ENCODE measurements at places on chromosomes 1 and 21.

DNA sequence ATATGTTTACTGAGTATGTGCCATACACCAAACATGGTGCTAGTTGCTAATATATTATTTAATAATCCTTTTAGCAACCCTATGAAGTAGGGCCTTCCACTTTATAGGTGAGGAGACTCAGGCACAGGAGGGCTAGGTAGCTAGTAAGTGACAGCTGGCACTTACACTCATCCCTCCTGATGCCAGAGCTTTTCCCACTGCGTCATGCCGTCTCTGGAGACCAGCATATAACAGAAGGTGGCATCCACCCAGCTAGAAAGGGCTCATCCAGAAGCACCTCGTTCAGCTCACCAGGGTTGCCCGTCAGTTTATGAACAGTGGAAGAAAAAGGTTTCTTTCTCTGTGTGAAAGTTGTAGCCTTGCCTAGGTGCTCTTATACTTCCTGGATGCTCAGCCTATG, 108.9 kb downstream of the NOS1AP start:
- no peak for DNase-seq

DNA sequence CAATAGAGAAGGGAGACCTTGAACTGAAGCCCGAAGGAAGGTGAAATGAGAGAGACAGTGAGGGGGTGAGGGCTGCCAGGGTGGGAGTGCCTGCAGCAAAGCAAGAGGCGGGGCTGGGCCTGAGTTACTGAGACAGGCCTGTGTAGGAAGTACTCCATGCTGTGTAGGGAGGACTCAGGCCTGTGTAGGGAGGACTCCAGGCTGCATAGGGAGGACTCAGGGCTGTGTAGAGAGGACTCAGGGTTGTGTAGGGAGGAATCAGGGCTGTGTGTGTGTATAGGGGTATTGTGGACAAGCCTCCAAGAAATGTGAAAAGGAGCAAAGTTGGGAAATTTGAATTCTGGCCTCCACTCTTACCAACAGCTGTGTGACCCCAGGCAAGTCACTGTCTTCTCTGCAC, 133.8 kb upstream of the CACNA1E start:
- no peak for DNase-seq

DNA sequence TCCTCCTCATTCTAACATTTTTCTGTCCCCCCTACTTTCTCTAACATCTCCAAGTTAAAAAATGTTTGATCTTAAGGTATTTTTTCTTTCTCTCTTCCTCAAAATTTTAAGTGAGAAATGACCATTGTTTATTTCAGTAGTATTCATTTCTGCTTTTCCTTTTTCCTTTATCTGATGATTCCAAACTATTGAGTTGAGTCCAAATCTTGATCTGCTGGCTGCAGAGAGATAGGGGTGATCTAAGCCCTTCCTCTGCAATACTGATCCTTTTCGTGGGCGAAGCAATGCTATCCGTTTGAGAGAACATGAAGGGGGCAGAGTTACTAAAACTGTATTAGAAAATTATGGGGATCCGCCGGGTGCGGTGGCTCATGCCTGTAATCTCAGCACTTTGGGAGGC, 516 bp upstream of the NMNAT2 start:
- DNase-seq: no peak

DNA sequence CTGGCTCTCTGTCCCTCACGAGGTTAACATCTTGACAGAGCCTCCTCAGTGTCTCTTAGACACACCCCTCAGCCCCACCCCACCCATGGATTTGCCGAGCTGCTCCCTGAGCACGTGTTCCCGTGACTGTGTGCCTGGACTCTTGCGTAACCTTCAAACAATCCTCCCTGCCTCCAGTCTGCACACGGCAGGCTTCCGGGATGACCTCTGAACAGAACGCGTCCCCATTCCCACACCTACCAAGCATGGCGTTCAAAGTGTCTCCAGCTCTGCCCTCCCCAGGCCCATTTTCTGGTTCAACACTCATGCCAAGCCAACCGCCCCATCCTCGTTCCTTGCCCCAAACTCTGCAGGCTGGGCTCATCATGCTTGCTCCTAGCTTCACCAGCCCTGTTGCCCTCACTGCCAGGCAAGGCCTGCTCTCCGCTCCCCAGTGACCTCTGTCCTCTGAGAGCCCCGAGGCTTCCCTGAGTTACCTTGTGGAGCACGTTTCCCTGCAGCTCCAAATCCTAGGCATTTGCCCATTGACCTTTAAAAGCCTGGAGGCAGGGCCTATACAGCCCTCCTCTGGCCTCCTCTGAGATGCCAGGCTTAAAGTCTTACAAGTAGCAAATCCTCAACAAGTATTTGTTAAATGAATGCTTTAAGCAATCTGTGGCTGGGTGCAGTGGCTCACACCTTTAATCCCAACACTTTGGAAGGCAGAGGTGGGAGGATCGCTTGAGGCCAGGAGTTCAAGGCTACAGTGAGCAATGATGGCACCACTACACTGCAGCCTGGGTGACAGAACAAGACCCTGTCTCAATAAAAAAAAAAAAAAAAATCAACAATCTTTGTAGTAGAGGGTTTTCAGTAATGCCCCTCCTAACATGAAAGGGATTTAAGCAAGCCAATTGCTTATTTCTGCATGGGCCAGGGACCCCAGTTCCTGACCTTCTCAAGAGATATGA, 5.0 kb downstream of the AGT start:
- no peak for DNase-seq

DNA sequence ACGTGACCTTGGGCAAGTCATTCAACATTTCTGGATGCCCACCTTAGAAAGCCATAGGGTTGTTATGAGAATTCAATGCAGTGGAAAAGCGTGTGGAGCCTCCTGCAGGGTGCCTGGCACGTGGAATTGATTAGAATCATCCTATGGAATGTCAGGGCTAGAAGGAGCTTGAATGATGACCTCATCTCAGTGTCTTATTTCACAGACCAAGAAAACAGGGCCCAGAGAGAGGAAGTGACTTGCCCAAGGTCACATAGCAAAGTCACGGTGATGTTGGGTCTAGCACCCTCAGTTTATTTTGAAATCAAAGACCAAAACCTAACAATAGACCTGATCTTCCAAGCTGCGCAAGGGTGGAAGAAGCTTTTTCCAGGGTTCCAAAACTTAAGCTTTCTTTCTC, 6.0 kb downstream of the TRABD2B start:
- no peak for DNase-seq

- no peak for DNase-seq
Measured at GRCh38 chr1:10814976-10815857, 18.8 kb upstream of the CASZ1 start.

DNA sequence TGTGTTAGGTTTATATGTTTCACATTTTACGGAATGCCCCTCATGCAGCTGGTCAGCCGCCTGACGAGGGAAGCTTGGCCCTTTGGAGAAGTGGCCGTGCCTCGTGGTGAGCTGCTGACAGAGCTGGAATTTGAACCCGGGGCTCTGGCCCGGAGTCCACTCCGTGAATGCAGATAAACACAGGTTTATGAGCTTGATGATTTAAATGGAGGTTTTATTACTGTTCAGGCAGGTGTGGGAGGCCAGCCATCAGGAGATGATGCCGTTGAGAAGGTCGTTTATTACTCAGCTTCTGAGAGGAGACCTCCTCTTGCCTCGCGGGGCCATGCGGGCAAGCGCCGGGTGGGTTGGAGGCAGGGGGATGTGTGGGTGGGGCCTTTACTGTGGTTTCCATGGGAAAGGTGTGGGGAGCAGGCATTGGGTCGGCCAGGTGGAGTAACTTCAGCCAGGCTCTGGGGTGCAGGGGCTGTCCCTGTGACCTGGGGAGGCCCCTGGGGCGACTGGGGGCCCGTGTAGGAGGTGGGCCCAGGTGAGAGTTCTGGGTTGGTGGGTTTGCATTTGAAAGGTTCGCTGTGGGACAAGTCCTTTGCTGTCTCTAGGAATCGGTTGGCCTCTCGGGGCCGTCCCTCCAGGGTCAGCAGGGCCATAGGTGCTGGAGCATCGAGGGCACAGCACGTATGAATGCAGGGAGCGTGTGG, 22.0 kb downstream of the PRKCZ start:
- DNase-seq: no peak

DNA sequence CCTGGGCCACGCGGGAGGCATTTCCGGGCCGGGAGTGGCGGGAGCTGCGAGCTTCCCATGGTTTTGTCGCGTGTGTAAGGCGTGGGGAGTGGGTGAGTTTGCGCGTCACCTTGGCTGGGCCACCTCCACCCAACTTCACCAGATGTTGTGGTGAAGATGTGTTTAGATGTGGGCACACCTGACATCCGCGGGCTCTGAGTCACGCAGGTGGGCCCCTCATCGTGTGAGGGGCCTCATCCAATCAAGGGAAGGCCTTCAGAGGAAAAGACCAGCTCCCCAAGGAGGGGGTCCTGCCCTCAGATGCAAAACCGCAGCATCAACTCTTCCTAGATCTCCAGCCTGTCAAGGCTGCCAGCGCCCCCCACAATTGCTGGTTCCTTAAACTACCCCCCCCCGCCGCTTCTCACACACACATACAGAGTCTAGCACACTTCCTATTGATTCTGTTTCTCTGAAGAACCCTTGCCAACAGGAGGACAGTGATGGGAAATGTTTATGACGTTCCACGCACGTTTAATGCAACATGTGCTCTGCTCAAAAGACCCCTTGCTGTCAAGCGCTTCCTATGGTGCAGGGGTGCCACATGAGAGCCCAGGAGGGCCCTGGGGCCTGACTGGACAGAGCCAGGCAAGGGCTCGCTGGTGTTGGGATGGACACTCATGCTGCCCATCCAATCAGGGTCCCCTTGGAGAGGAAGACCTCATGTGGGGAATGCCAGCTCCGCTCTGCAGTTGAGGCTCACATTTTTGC, 11.9 kb downstream of the ACTRT2 start:
- no peak for DNase-seq

DNA sequence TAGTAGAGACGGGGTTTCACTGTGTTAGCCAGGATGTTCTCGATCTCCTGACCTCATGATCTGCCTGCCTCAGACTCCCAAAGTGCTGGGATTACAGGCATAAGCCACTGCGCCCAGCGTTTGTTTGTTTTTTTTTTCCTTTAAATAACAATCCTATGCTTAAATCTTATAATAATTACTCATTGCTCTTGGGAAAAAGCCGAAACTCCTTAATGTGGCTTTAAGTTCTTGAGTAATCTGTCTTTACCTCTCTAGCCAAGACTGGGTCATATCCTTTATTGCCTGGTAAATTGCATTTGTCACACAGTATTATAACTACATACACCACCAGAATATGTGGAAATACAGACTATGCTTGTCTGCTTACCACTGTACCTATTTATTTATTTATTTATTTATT, 97.1 kb downstream of the MACF1 start:
- no peak for DNase-seq

DNA sequence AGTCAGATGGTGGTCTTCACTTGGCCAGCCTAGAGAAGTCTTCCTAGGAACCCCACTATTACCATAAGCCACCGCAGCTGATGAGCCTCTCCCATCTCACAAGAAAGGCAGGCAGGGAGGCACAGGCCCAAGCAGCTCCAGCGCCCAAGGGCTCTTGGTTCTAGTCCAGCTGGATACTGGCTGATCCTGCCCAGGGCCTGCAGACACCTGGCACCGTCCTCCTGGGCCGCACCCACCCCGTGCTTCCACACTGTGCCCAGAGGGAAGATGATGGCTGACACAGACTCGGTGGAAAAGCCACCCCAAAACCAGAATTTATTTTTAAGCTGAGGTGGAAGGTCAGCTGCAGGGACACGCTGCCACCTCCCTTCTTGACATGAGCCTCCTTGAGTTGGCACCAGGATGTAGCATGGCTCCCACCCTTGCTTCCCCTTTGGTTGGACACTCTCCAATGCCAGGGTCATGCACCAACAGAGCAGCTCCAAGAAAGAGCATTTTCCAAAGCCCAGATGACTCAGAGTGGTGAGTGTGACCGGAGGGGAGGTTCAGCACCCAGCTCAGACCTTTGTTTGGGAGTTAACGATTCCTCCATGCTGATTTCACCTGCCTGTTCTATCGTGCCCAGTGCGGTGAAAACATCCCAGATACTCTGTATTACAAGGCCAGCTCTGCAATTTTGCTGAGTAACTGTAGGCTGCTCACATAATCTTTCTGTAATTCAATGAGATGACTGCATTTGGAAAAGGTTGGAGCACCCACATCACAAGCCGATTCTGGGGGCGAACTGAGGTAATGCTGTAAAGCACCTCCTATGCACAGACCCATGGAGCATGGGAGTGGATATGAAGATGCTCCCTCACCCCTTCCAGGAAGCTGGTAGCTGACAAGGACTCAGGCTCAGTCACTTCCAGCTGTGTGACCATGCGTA, 63.1 kb upstream of the SLC2A1 start:
- DNase-seq: no peak

GRCh38 chr1:228541725-228542124, 54.5 kb downstream of the RNF187 start:
- no peak for DNase-seq

DNA sequence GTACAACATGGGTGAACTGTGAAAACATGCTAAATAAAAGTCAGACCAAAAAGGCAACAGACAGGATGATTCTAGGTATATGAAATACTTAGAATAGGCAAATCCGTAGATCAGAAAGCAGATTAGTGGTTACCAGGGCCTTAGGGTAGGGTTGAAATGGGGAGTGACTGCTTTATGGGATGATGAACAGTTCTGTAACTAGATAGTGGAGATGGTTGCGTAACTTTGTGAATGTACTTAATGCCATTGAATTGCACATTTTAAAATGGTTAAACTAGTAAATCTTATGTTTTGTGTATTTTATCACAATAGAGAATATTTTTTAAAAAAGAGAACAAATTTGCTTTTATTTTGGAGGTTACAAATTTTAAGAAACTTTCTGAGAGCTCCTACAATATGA, 17.4 kb downstream of the ZNF326 start:
- no peak for DNase-seq
